ENCODE measurements at places on chromosomes 11 and 22.

DNA sequence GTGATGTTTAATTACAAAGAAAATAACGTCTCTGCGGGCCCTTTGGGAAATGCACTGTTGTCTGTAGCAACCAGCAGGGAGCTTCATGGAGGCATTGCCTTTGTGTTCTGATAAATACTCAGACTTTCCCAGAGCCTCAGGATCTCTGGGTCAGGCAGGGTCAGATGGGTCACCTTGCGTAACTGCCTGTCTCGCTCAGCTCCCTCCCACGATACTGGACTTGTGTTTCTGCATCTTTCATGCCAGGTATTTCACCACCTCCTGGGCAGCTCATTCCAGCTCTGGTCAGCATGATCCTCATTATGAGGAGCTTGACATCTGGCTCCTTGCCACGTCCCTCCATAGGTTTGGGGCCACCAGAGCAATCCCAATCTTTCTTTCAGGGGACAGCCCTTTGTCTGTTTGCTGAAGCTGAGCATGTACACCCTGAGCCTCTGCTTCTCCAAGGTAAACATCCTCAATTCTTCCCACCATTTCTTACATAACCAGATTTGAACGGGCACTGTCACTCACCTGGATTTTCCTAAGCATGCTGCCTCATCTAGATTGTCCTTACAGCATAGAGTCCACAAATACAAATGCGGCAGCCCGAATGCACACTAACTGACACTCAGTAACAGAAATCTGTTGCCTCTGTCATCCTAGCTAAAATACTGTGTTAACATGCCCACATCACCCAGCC is 162.3 kb downstream of the LARGE1 start:
- DNase-seq, result no peak

- DNase-seq, result no peak
Observed at GRCh38 chr11:133249530-133249929, 282.8 kb downstream of the OPCML start.

DNA sequence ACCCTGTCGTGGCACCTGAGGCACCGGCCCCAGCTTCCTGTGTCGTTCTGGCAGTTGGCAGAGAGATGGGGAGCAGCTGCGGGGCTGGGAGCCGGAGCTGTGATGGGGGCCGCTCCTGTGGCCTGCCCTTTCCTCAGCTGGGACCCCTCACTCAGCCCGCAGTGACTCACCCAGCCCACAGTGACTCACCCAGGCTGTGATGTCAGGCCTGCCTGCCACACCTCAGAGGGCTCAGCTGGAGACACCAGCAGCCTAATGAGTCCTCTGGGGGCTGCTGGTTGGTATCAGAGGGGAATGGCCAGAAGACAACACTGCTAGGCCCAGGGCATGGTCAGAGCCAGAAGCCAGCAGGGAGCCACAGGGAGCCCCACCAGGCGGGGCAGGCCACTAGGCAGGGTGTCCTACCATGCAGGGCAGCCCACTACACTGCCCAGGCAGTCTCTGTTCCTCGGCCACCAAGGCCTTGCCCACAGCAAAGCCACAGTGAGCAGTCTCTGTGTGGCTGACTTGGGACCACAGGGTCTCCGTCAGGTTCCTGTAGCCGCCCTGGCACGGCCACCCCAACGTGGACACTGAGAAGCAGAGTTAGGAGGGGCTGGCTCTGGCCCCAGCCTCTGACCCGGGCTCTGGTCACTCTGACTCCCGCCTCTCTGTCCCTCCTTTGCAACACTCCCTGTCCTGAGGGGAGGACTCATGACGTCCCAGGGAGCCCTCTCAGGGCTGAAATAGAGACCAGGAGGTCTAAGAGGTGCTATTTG is 4.2 kb upstream of the FXYD2 start:
- DNase-seq, result no peak

DNA sequence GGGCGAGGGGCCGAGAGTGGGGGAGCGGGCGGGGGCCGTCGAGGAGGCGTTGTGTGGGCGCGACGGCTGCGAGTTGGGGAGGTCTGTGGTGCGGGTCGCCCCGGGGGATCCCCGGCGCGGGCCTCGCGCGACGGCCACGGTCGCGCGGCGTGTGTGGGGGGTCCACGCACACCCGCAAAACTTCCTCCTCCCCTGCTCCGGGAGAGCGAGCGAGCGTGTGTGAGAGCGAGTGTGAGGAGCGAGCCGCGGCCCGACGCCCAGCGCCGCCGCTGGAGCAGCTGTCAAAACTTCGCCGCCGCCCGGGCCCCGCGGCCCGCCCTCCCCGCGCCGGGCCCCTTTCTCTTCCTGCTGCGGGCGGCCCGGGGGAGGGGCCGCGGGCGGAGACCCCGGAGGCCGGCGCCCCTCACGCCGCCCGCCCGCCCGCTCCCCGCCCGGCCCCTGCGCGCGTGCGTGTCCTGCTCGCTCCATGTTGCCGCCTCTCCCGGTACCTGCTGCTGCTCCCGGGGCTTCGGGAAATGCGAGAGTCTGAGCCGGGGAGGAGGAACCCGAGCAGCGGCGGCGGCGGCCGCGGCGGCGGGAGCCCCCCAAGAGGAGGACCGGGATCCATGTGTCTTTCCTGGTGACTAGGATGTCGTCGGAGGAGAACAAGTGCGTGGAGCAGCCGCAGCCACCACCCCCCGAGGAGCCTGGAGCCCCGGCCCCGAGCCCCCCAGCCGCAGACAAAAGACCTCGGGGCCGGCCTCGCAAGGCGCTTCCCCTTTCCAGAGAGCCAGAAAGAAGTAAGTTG is 9.0 kb upstream of the CCT8L2 start:
- no peak for DNase-seq

GRCh38 chr11:109304159-109304558 is 117.8 kb upstream of the C11orf87 start:
- no peak for DNase-seq

DNA sequence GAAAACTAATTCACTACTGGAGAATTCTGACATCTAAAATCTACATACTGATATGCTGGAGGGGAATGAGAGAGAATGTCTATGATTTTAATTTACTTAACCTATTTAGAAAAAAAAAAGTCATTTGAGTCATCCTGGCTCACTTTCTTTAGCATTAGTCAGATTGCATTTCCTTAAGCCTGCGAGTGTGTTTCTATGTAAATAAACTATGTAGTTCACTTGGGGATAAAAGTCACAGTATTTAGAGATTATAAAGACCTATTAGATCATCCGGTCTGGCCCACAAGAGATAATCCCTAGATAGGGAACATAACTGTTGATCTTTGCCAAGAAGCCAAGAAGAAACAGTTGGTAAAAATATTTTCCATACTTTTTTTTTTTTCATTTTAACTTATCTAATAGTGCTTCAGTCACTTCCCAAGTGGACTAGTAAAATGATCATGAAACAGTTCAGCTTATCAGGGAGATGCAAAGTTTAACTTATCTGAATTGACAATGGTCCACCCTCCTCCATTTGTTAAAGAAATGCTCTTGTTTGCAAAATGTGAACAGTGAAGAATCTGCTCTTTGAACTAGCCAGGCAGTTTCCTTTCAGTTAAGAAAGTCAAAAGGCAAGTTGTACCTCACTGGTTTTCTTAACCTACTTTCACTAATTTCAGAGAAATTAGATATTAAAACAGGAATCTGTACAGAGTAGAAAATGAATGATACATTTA is 21.2 kb upstream of the BLID start:
- no peak for DNase-seq

GRCh38 chr11:10529279-10529678 is 11.7 kb downstream of the RNF141 start:
- DNase-seq, result no peak

- no peak for DNase-seq
Observed at GRCh38 chr22:47600281-47600680, 837.8 kb downstream of the TBC1D22A start.

DNA sequence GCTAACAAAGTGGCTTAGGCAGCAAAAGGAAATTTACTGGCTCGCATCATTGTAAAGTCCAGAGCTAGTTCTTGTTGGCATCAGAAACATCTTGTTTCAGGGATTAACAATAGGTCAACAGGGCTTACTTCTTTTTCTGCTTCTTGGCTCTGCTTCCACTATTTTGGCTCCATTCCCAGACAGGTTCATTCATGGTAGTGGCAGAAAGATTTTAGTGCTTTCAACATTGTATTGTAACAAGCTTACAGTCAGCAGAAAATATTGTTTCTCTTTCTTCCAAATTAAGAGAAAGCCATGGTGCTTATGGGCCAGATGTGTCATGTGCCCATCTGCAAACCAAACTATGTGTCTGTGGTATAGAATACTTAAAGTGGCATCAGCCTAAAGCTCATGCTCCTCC is 315.6 kb downstream of the RAB38 start:
- DNase-seq, result peak; percentile 53

DNA sequence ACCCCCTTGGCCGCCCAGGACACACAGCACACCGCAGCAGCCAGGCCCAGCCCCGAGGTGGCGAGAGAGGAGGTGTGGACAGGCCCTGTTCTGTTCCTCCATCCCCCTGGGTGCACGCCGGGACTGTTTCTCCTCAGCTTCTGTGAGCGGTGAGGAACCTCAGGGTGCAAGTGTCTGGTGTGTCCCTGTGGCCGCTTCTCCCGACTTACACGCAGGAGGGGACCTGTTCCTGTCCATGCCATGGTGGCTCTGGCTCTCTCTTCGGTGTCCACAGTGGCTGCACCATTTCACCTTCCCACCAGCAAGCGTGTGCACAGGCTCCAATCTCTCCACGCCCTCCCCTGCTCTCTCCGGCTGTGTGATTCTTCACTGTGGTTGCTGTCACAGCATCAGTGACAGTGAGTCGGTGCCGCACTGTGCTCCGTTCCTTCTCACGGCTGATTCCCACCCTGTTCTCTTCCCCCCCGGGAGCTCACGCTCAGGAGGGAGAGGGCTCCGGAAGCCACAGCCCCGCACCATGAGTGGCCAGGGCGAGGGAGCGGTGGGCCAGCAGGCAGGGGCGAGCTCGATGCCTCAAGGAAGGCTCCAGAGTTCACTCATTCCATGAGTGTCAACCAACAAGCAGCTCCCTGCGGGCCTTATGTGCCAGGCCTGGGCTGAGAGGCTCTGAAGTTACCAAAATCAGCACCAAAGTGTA is 18.6 kb upstream of the WNT7B start:
- no peak for DNase-seq

GRCh38 chr11:112316971-112317370 is 56.3 kb upstream of the PLET1 start:
- DNase-seq, result no peak

- no peak for DNase-seq
Observed at GRCh38 chr11:60809249-60809648, 24.1 kb downstream of the MS4A10 start.

GRCh38 chr22:46362203-46362933 is 26.9 kb downstream of the TRMU start:
- no peak for DNase-seq

- DNase-seq, result peak; percentile 23
Observed at GRCh38 chr11:76347466-76347865, 33.5 kb downstream of the THAP12 start.

GRCh38 chr11:74739546-74740270 is 8.5 kb upstream of the CHRDL2 start:
- DNase-seq, result peak; percentile 61

- peak; percentile 88 for DNase-seq
Observed at GRCh38 chr11:126720539-126721235, 279.9 kb downstream of the KIRREL3 start.

GRCh38 chr11:65857500-65857852 is 504 bp downstream of the CFL1 start:
- DNase-seq, result no peak

DNA sequence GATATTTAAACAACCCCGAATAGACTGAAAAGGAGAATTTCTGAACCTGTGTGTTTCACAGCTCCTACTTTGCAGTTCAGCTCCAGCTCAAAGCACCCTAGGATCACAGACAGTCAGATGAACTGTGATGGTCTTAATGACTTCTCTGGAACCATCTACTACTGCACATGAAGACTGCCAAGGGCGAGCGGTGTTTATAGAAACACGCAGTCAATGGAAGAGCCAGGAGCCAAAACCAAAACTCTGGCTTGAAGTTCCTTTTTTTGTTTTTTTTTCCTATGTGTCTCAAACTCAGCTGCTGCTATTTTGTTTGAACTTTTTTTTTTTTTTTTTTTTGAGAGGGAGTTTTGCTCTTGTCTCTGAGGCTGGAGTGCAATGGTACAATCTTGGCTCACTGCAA is 382.6 kb upstream of the SYN3 start:
- DNase-seq, result no peak

- no peak for DNase-seq
Observed at GRCh38 chr11:23502826-23503225, 642.6 kb upstream of the CCDC179 start.

GRCh38 chr11:65159012-65159411 is 11.0 kb upstream of the SPDYC start:
- DNase-seq, result no peak

- DNase-seq, result peak; percentile 42
Observed at GRCh38 chr11:66082946-66083698, 13.1 kb downstream of the PACS1 start.

DNA sequence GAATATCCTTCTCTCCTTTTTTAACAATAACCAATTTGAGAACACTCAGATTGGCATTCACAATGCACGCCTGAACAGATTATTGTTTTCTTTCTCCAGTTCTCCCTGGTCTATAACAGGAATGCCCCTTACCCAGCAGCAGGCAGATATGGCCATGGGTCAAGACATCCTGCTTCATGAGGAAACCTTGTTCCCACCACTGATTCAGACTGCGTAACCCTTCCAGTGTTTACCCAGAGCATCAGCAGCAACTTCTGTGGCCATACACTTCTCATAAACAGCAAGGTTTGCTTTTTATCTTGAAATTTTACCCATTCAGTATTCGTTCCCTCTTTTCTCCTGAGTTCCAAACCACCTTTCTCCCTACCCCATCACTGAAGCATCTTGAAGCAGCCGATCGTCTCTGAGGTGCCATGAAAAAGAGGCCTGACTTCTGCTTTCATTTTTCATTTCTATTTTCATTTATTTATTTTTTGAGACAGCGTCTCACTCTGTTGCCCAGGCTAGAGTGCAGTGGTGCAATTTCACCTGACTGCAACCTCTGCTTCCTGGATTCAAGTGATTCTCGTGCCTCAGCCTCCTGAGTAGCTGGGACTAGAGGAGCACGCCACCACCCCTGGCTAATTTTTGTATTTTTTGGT is 9.6 kb downstream of the PTS start:
- no peak for DNase-seq

GRCh38 chr11:32309530-32310213 is 125.7 kb downstream of the WT1 start:
- DNase-seq, result no peak

- DNase-seq, result no peak
Observed at GRCh38 chr11:84468235-84468634, 1158.9 kb downstream of the DLG2 start.

DNA sequence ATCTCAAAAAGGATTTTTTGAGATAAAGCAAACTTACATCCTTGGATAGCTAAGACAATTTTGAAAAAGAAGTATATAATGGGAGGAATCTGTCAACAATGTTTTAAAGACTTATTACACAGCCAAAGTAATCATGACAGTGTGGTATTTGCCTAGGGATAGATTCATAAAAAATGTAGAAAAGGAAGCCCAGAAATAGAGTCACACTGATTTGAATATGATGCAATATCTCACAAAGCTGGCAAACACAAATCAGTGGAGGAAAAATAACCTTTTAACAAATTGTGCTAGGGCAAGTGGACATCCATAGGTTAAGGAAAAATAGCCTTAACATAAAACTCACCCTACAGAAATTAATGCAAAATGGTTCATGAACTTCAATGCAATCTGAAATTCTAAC is 6.0 kb downstream of the XKR3 start:
- DNase-seq, result no peak

GRCh38 chr11:44952082-44952481 is 1.4 kb upstream of the TP53I11 start:
- no peak for DNase-seq

GRCh38 chr11:73196576-73196975 is 21.5 kb upstream of the P2RY2 start:
- DNase-seq, result no peak

Measured in brain (organoid and tissue), 16 donors.